Left lobe of liver (tissue), 2 donors: ENCODE measurements at places on chromosomes 7 and 10. TPM values are rescaled to one million over a fixed set of nuclear protein-coding genes. Genes with fewer than 3 reads are reported as not detected.

The AIFM2 gene
- total RNA-seq: 14.5 TPM

The NYAP1 gene
- total RNA-seq: 0.38 TPM

The PAX4 gene
- not detected for total RNA-seq

The OR6V1 gene
- not detected for total RNA-seq

The STOX1 gene
- total RNA-seq: 0.60 TPM

The MGMT gene
- total RNA-seq: 58.5 TPM

The PPP1R17 gene
- total RNA-seq: not detected

The GFRA1 gene
- total RNA-seq: 75.2 TPM

The SPDYE5 gene
- not detected for total RNA-seq

The CXCL12 gene
- total RNA-seq: 50.3 TPM

The HELLS gene
- 1.6 TPM for total RNA-seq

The FAS gene
- total RNA-seq: 13.0 TPM

The DDX50 gene
- 6.4 TPM for total RNA-seq

The WNT8B gene
- not detected for total RNA-seq

The LLCFC1 gene
- total RNA-seq: not detected

The CRCP gene
- total RNA-seq: 17.5 TPM

The ZNF467 gene
- total RNA-seq: 18.9 TPM

The STEAP2 gene
- 0.81 TPM for total RNA-seq

The SFTPD gene
- 0.73 TPM for total RNA-seq

The BUB3 gene
- 24.8 TPM for total RNA-seq

The FGF8 gene
- total RNA-seq: not detected
